ENCODE measurements at places on chromosomes 1 and 21.

DNA sequence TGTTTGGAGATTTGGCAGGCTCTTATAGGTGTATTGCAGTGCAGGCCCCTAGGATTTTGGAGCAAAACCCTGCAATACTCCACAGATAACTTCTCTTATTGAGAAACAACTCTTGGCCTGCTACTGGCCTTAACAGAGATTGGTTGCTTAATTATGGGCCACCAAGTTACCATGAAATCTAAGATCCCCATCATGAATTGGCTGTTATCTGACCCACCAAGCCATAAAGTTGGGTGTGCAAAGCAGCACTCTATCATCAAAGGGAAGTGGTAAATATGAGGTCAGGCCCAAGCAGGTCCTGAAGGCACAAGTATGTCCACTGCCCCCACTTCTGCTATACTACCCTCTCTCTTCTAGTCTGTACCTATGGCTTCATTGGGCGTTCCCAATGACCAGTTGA lies 130.0 kb upstream of the TNFSF4 start:
- DNase-seq, result no peak

DNA sequence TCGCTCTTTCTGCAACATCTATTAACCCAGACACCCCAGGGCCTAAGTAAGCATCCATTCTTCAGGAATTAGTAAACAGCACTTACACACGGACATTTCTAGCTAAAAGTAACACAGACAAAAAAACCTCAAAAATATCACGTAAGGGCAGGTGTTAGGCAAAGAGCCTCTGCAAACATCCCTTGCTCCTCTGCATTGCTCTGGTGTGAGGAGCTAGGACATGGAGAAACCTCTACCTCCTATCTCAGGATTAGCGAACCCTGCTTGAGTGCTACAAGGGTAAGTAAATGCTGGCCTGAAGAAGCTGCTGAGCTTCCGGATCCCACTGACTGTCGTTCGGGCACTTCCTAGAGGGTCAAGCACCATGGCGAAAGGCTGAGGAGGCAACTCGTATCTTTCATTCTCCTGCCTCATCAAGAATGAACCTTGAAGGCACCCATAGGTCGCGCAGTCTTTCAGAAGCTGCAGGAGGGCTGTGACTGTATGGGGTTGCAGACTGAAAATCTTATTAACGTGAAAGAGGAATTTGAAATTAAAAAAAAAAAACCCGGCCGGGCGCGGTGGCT lies 2.1 kb downstream of the PTGER3 start:
- no peak for DNase-seq

- DNase-seq, result no peak
Observed at GRCh38 chr1:2428490-2428889, 16.1 kb upstream of the PEX10 start.

GRCh38 chr1:218156595-218156994 lies 128.5 kb upstream of the RRP15 start:
- DNase-seq, result no peak

GRCh38 chr1:37792943-37793686 lies 532 bp upstream of the MANEAL start:
- DNase-seq, result no peak

DNA sequence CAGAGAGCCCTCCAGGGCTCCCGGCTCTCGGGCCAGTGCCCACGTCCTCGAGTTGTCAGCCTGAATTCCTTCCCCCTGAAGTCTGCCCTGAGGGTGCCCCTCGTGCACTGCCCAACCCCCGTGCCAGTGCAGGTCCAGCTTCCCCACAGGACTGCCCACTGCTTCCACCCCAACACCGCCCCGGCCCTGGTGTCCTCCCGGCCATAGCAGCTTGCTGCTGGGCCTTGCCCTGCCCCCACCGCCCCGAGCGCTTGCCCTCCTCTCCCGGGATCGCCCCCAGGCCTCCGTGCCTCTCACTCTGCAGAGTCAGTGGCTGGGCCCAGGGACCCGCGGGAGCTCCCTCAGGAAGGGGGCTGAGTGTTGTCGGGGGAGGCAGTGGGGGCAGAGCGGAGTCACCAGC lies 24.1 kb upstream of the ARHGEF16 start:
- DNase-seq, result no peak

DNA sequence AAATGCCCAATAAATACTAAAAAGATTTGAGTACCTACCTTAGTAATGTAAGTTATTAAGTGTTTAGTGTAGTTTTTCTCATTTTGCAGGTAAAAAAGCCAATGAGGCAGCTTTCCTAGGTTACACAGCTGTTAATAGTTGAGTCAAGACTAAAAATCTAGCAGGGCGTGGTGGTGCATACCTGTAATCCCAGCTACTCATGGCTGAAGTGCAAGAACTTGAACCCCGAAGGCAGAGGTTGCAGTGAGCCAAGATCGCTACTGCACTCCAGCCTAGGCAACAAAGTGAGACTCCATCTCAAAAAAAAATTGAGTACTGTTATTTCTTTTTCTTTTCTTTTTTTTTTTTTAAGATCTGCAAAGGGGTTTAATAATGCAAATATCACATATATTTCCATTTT lies 7.7 kb downstream of the YBX1 start:
- no peak for DNase-seq

DNA sequence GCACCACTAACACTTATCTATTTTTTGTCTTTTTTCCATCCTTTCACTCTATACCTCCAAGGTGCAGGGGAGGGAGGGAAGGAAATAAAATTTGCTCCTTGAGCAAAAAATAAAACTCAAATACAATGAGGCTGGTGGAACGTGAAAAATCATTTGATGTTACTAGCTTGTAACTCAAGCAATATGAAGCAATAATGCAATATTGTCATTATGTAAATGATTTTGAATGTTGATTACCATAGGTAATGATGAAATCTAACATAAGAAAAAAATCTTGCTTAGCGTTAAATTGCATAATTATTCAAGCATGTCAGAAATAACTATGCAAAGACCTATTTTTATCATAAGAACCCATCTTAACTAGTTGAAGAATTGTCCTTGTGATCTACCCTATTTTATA lies 277.7 kb downstream of the KCTD3 start:
- DNase-seq, result no peak

Data from activated CD8-positive, alpha-beta memory T cell treated with anti-CD3 and anti-CD28 coated beads for 1 hour (primary cell).